ENCODE measurements at places on chromosomes 5 and 9. TPM values are rescaled to one million over a fixed set of nuclear protein-coding genes. Genes with fewer than 3 reads are reported as not detected.

Gene GALNT12
- 25.8 TPM for total RNA-seq

DNA sequence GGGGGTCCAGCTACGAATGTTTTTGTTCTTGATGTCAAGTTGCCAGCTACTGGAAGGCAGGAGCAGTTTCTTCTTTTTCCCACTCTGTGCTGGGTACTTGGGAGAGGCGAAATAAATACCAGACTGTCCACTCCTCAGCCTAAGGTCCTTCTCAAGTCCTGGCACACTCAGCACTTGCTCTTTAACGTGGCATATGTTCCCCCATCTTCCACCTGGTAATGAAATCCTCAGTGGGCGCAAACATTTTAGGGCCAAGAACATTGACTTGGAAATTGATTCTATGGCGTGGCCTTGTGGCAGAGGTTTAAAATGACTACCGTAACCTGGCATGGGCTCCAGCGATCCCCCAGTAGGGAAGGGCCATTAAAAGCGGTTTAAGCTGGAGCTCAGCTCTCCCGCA, 51.1 kb upstream of the UBTD2 start:
- no peak for DNase-seq

GRCh38 chr5:80672140-80672736, 17.5 kb upstream of the DHFR start:
- DNase-seq: no peak

Gene TXNDC8
- total RNA-seq: not detected

GRCh38 chr9:36213387-36213786, 22.7 kb downstream of the CLTA start:
- DNase-seq: no peak

DNA sequence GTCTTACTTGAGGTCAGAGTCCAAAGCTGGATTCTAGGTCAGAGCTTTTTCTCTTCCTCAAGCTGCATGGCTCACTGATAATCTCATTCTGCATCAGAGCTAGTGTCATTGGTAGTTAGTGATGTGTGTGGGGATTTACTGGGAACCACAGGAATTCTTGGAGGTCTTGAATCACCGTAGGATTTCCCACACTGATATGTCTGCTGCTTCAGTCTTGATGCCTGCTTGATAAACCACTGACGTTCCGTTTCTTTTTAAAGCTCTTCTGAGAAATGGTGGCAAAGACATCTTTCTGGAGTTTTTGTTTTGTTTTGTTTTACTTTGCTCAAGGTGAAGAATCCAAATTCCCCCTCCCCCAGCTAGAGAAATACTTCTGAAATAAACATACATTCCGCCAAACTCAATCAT, 1.2 kb upstream of the GARIN3 start:
- no peak for DNase-seq

GRCh38 chr5:111434800-111435199, 77.5 kb downstream of the STARD4 start:
- DNase-seq: no peak

Gene ARHGEF28
- 44.1 TPM for total RNA-seq

GRCh38 chr5:68067291-68067690, 148.3 kb upstream of the PIK3R1 start:
- no peak for DNase-seq

- no peak for DNase-seq
Observed at GRCh38 chr9:90365666-90366065, 277.0 kb downstream of the DIRAS2 start.

GRCh38 chr5:35876922-35877321, 20.2 kb downstream of the IL7R start:
- no peak for DNase-seq

DNA sequence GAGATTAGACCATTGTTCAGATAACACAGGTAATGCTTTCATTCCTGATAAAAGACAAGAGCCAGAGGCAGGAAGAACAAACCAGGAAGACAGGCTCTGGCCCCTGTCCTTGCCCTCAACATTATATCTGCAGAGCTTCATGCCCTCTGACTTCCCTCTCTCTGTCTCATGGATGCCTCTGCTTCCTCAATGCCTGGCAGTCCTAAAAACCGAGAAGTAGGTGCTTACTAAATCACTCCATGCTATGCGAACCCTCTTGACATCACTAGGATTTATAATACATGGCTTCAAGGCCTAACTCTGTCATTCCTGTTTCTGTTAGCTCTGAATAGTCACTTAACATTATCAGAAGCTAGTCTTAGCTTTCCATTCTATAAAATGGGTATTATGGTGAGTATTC, 117.8 kb downstream of the TLR4 start:
- no peak for DNase-seq

GRCh38 chr9:77523891-77524290, 124.2 kb downstream of the GNA14 start:
- no peak for DNase-seq

DNA sequence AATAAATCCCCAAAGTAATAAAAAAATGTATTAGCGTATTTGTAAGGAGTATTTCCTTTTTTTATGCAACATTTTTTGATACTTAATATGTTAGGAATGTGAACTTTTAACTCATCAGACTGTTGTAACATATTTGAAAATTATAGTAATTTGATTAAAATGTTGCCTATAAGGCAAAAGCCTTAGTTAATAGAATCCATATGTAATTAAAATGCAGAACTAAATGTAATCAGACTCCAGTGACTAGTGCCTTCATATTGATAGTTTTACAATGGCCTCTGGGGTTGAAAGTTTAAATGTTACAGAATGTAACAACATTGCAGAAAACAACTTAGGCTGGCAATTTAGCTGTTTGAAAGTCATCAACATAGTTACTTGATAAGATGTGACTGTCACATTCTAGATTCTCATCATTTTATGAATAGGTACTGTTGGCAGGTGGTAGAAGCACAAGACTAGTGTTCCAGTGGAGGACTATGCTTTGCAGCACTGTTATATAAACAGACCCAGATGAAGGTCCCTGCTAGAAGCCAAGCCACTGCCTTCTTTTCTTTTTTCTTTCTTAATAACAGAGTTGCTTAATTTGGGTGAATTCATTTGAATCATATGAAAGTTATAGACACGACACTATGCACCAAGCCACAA, 382.9 kb downstream of the CCDC171 start:
- DNase-seq: no peak

Gene DAB2IP
- 57.2 TPM for total RNA-seq
